ENCODE measurements at places on chromosomes 1 and 21.

GRCh38 chr1:178344513-178345091 lies 152.2 kb downstream of the CLEC20A start:
- no peak for DNase-seq

GRCh38 chr21:32426066-32426465 lies 13.6 kb downstream of the EVA1C start:
- no peak for DNase-seq

DNA sequence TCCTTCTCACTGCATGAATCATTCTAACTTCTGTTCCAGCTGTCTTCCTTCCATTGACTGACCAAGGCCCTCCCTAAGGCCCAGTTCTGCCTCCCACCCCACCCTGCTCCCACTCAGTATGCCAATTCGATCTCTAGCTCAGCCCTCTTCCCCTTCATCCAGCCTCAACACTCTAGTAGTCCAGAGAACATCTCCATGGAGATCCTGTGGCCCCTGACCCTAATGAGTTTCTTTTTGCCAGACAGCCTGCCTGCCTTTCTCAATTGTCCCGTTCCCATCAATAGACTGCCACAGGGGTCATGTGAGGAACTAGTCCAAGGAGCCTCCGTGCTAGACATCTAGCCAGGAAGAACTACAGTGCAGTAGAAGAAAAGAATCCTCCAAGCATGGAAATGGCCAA lies 26.4 kb downstream of the RRAGC start:
- DNase-seq = no peak

- no peak for DNase-seq
Observed at GRCh38 chr1:41503538-41504113, 19.1 kb upstream of the EDN2 start.

DNA sequence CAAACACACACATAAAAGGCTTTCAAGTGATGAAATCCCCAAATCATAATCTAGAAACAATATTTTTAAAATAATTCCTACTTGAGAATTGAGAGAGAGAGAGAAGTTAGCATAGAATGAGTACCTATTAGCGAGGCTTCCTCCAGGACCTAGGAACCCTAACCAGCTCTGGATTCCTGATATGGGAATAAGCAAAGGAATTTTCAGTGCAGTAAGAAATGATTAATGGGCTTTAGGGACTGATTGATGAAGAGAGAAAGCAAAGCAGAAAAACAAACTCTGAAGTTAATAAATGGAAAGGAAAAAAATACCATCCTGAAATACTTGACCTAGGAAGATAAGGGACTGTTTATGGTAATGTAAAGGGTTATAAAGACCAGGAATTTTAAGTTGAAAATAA lies 60.6 kb downstream of the WARS2 start:
- DNase-seq = no peak

- no peak for DNase-seq
Observed at GRCh38 chr1:46370214-46370633, 23.9 kb upstream of the FAAH start.

DNA sequence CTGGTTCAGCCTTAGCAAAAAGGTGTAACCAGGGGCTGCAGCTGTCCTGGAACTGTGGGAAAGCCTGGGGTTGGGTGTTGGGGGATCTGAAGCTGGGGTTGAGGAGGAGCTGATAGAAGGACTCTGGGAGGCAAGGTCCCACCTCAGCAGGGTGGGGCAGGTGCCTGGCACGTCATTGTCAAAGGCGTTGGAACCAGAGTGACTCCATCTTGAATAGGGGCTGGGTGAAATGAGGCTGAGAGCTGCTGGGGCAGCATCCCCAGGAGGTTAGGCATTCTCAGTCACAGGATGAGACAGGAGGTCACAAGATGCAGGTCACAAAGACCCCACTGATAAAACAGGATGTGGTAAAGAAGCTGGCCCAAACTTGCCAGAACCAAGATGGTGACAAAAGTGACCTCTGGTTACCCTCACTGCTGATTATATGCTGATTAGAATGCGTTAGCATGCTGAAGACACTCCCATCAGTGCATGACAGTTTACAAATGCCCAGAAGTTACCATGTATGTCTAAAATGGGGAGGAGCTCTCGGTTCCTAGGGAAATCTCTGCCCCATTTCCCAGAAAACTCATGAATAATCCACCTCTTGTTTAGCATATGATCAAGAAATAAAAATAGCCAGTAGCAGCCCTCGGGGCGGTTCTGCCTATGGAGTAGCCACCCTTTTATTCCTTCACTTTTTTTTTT lies 85.4 kb downstream of the IER5 start:
- no peak for DNase-seq

GRCh38 chr1:76048219-76048618 lies 26.3 kb upstream of the ST6GALNAC3 start:
- no peak for DNase-seq

GRCh38 chr1:110990541-110990940 lies 26.8 kb upstream of the LRIF1 start:
- DNase-seq = no peak

GRCh38 chr1:198678301-198678836 lies 39.5 kb downstream of the PTPRC start:
- DNase-seq = no peak

DNA sequence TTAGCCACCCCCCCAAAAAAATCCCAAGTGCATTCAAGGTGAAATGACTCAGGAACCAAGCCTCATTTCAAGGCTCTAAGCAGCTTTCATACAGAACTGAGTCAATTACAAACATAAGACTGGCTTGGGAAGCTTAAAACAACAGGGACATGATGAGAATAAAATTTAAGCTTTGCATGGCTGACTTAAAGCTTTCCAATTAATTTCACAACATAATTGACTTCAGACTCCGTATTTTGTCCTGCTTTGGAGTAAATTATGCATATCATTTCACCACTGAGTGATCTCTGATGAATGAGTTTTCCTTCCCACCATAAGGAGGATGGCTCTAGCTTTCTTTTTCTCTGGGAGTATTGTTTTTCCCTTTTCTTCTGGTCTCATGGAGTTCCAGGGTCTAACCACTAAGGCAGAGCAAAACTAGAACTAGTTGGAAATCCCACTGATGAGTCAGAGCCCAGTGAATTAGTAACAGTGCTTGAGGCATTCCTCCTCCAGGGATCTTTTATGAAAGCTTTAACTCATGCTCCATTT lies 72.8 kb downstream of the XCL2 start:
- no peak for DNase-seq

- no peak for DNase-seq
Observed at GRCh38 chr1:114334297-114334696, 176.7 kb downstream of the TRIM33 start.

GRCh38 chr1:229108598-229109201 lies 162.2 kb upstream of the RAB4A start:
- DNase-seq = no peak

- DNase-seq = no peak
Observed at GRCh38 chr1:194055536-194055935, 869.1 kb upstream of the B3GALT2 start.

GRCh38 chr1:231383159-231383860 lies 38.8 kb downstream of the EGLN1 start:
- no peak for DNase-seq

DNA sequence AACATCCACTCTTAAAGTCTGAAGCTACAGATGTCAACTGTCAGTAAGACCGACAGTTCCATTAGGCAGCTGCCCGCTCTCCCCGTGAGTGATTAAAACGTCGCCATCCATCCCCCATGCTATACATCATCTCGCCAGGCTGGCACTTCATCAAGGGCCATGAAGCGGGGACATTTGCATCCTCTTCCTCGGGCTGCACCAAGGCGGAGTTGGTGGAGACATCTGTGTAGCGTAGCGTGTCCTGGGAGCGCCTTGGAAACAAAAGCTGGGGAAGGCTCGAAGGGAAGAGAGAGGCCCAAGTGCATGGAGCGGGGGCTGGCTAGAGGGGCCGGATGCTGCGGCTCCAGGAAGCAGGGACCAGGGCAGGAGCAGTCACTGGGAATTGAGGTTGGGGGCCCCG lies 250.1 kb downstream of the KAZN start:
- no peak for DNase-seq

- DNase-seq = no peak
Observed at GRCh38 chr1:205477759-205478247, 22.0 kb upstream of the BLACAT1 start.

DNA sequence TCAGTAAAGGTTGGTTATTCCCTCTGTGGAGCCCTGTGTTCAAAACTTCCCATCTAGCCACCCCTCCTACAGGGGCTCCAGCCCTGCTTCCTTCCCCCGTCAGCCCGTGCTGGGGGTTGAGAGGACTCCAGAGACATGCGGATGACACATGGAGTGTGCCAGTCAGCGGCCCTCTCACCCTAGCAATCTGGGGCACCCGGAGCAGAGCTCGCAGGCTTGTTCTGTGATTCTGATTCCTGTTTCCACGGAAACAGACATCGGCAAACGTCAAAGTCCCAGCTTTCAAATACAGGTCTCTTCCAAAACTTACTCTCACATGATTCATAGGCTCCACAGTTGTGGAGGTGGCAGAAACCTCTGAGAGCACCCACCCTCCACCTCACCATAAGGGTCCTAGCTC lies 9.8 kb upstream of the SSBP3 start:
- no peak for DNase-seq

GRCh38 chr1:21229246-21230000 lies 52.7 kb upstream of the EIF4G3 start:
- no peak for DNase-seq

- no peak for DNase-seq
Observed at GRCh38 chr1:117210831-117211261, at the start of gene VTCN1. TSS of gene VTCN1 (minus strand) at chr1:117210927. CDS start at chr1:117210855, 72 bp downstream.

DNA sequence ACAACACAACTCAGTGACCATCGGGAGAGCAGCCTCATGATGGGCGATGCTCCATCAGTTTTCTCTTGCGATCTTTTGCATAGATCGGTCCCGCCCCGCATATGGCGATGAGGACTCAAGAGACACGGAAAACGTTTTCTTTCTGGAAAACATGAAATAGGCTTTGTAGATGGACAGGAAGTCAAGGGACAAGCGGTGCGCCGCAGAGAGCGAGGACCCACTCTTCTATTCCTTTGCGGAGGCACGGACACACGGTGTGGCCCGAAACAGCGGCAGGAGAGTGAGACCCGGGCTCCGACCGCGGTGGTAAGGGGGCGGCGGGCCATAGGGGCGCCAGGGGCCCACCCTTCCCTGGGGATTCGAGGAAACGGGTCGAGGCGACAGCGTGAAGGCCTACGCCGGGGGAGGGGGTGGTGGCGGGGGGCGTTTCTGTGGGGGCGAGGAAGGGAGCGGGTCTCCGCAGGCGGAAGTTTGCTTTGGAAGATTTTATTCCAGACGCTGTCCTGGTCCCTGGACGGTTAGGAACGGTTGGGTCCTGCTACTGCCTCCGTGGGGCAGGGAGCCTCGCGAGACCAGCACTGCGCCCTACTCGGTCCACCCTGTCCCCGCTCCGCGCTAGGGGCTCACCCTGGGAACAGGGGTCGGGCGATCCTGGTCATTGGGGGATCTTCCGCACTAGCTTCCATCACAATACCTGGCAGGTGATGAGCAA lies 796 bp upstream of the TDRKH start:
- no peak for DNase-seq

GRCh38 chr21:44052830-44053226 lies 40.7 kb downstream of the TRAPPC10 start:
- DNase-seq = no peak

Data from activated CD4-positive, CD25-positive, alpha-beta regulatory T cell (primary cell).